ENCODE measurements at places on chromosomes 2 and 18.
A peak's percentile ranks its signal among the peaks of the same experiment; 100 is the strongest.

DNA sequence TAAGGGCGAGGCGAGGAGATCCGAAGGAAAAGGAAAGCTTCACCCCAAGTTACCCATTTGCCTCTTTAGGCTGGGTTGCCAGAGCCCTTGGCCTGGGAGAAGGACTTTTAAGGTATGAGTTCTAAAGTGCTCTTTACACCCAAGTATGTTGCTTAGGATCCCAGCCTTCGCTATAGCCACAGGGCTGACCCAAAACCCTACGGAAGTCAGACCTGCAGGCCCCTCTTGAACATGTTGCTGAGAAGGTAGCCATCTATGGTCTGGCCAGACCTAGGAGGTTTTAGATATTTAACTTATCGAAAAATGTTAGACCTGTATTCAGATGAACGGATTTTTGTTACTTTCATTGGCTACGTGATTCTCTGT lies 95.4 kb downstream of the PMS1 start:
- DNase-seq = no peak

- no peak for DNase-seq
Measured at GRCh38 chr2:236731767-236732580, 162.3 kb downstream of the ACKR3 start.

- no peak for DNase-seq
Measured at GRCh38 chr2:171529914-171530313, 7.6 kb downstream of the CYBRD1 start.

DNA sequence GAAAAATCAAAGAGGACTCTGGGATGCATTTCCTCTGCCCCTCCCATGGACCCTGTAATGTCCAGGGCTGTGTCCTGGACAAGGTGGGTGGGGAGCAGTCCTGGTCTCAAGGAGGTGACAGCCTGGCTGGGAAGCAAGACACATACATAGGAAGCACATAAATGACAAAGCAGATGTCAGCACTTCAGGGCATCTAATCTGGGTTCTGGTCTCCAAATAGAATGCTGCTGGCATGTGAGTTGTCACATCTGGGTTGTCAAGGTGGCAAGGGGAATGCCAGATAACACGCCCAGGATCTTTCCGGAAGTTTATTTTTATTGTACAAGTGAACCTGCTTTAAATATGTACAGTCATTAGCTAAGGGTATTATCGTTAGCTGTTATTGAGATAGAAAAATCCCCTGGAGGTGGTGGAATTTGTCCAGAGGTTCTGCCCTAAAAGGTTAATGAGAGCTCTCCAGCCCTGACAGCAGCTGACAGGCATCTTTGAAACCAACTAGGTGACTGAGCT lies 5.6 kb downstream of the IL1F10 start:
- no peak for DNase-seq

DNA sequence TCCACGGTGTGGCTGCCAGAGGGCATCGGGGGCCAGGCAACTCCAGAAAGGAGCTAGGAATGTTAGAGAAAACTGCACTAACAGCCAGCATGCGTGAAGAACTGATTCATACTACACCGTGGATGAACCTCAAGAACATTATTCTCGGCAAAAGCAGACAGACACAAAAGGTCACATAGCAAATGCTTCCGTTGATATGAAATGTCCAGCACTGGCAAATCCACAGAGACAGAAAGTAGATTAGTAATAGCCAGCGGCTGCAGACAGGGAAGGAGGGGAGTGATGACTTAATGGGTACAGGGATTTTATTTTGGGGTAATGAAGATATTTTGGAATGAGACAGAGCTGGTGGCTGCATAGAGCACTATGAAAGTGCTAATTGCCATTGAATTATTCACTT lies 37.4 kb downstream of the SCTR start:
- peak; percentile 2 for DNase-seq

GRCh38 chr18:44805176-44805575 lies 124.5 kb downstream of the SETBP1 start:
- no peak for DNase-seq

- DNase-seq = no peak
Measured at GRCh38 chr2:24930768-24931167, 10.7 kb upstream of the ADCY3 start.

DNA sequence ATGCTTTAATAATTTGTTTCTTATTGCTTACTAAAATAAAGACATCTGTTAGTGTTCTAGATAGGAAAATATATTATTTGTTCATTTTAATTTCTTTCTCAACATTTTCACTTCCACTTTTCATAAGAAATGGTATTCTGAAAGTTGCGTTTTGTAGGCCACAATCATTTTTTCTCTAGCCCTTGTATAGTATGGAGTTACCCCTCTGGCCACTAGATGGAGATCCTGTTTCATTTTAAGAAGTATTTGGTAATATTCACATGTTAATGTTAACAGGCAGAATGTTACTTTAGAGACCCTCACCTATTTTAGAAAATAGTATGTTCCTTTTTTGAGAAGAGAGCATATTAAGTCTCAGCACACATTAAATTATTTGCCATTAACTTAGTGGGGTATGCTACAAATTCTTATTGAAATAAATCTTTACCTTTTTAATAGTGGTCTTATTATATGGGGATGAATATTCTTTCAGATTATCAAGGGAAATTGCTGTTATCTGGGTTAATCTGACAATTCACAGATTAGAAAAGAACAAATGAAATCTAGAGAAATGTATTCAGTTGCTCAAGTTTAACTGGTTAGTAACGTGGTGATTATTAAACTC lies 73.9 kb upstream of the TTC27 start:
- DNase-seq = no peak

DNA sequence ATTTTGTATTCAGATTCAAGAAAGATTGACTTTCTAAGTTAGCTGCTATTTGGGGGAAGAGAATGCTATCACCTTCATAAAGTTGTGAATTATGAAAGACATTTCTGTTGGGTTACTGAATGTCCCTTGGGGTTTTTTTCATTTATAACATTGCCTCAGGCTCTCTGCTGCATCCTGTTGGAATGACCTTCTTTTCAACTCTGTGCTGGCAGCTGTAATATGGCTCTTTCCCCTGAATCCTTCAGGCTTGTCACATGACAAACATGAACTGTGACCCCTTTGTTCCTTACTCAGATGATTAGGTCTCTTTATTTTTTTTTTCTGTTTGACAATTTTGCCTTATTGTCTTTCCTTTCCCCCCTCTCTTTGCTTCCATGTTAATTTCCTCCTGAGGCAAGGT lies 159.8 kb downstream of the TAF4B start:
- no peak for DNase-seq

DNA sequence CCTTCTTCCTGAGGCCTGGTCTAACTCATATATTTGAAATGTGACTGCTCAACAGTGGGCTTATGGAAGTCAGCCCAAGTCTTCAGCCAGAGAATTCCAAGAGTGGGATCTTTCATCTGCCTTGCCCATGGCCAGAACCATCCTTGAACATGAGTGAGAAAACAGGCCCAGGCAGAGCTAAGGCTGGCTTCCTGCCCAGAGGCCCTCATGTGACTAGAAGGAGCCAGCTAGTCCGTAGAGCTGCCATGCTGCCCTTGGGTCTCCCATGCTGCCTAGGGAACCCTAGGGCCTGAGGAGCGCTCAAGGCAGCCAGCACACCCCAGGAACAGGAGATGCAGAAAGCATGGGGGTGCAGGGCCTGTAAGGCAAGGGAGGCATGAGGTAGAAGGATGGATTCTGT lies 203.6 kb downstream of the FHOD3 start:
- DNase-seq = no peak

- no peak for DNase-seq
Measured at GRCh38 chr2:56012221-56012765, 88.7 kb upstream of the EFEMP1 start.

DNA sequence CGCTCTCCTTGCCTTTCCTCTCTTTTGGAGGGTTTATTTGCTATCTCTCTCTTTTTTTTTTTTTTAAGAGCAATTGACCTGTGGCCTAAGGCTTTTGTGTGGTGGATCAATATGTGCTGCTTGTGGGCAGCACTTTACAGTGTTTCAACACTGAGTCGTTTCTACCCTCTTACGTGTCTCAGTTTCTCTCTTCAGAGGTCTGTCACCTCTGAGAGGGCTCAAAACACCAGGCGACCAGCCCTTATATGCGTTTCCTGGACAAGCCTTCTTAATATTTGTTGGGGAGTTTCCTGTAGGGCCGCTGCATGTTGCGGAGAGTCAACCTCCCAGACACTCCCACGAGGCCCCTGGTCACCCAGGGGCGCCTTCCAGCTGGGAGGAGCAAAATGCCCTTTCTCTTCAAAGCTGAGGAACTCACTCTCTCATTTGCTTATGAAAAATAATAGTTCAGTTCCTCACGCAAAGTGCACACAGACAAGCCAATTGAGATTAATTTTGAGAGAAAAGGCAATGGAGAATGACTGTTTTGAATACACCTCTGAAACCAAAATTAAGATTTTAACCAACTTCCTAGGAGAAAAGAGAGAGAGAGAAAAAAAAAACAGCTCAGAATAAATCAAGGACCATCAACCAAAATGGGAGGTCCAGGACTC lies 96.3 kb upstream of the B3GNT2 start:
- no peak for DNase-seq

- peak; percentile 49 for DNase-seq
Measured at GRCh38 chr2:134245340-134245984, 8.4 kb upstream of the MGAT5 start.

DNA sequence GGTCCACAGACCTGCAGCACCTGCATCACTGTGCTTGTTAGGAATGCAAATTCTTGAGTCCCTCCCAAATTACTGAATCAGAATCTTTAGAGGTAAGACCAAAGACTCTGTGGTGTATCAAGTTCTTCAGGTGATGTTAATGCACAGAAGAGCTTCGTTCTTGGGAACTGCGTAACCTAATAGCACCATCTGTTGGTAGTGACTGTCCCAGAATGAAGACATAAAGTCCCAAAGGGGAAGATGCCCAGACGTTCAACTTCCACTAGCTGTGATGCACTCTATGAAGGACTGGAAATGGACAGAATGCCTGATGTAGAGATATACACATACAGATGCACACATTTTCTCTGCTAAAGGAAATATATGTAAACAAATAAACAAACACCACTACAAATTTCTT lies 576.0 kb downstream of the LRP1B start:
- no peak for DNase-seq

DNA sequence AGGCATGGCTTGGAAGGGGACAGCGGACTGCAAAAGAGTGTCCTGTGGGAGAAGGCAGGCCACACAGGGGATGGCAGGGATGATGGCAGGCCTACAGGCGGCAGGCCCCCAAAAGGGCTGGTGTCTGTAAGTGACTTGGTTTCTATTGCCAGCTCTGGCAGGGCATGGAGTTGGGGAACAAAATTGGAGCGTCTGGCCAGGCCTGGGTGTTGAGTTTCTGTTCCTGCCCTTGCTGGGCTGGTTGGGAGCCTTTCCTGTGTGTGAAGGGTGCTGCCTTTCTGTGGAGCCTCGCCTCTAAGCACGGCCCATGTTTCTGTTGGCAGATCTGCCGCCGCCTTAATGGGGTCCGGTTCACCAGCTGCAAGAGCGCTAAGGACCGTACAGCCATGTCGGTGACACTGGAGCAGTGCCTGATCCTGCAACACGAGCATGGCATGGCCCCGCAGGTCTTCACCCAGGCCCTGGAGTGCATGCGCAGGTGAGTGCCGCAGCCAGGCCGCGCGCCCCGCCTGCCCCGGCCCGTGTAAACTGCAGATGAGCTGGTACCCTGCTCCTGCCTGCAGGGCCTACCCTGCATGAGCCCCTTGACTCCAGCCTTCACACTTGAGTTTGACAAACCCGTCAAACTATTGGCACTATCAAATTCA lies 31.5 kb downstream of the COA5 start:
- no peak for DNase-seq

GRCh38 chr2:170996316-170996715 lies 67.3 kb downstream of the GORASP2 start:
- no peak for DNase-seq

DNA sequence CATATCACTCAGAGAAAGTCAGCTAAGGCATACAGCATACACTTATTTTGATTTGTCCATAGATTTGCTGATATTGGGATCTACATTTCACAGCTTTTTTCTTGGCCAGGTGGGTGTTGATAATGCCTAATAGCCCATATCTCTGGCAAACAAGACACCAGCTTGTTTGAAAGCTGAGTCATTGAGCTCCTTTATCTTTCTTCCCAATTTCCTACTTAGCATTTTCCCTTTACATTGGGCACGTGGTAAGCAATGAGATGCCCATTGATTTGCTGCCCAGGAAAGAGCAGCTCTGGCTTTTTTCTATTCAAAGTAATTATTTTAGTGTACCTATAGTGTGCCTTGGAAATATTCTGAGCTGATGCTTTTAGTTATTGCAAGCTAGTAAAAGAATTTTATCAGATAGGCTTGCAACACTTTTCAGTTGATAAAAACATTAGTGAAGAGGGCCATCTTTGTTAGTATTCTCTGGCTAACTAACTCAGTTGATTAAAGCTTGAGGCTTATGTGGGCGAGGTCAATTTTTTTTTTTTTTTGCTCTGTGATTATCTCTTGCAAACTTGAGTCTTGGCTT lies 79.6 kb downstream of the OSBPL6 start:
- DNase-seq = no peak

DNA sequence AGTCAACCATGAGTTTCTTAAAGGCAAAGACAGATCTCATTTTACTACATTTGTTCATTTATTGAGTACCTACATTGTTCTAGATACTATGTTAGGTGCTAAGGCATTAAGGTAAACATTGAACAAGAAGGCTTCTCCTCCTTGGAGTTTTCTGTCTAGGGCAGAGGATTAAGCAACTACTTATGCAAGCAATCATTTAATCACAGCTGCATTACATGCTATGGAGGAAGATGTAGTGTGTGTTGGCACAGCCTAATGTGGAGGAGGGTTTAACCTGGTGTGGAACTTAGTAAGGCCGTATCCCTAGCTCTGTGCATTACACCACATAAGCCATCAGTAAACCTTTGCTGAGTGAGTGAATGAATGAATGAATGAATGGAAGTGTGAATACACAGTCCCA lies 106.5 kb upstream of the MAP3K20 start:
- no peak for DNase-seq

GRCh38 chr2:170582751-170583463 lies 132.2 kb upstream of the SP5 start:
- no peak for DNase-seq

DNA sequence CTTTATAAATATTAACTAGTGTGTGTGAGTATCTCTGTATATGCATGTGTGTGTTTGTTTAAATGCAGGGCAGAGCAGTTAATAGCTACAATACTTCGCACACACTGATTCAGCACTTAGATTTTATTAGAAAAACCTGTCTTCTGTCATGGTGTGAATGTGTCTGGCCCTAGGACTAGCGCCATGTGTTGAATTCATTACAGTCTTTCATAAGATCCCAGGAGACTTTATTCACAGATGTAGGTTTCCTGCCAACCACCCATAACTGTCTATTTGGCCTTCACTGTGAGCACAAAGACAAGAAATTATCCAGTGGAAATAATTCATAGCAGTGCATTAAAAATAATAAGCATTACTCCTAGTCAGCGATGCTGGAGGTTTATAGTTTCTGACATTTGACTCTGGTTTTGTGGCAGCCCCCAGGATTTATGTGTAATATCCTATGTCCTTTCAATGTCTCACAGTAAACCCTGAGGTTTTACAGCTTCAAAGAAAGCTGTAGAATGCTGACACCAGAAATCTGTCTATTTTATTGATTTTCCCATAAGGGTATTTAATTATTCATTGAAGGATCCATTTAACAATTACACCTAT lies 93.9 kb downstream of the ZNF804A start:
- DNase-seq = no peak

Data from T-helper 2 cell treated with Interferon-gamma antibody and Interleukin-4, amounts not matched to agents 5 μg/mL and 100 μg/mL, for 36 hours (primary cell).